Epithelial cell of alveolus of lung (primary cell): ENCODE measurements at places on chromosomes 2 and 18. TPM values are rescaled to one million over a fixed set of nuclear protein-coding genes. Genes with fewer than 3 reads are reported as not detected.

The ALLC gene
- total RNA-seq: not detected in 2 replicates

The CD207 gene
- not detected in 2 replicates for total RNA-seq

The MEP1B gene
- not detected in 2 replicates for total RNA-seq

The MROH2A gene
- total RNA-seq: not detected in 2 replicates

The ABCB11 gene
- total RNA-seq: not detected in 2 replicates

The SIX3 gene
- not detected in 2 replicates for total RNA-seq

The MC4R gene
- total RNA-seq: not detected in 2 replicates

The PARD3B gene
- 1.4 and 2.7 TPM in 2 replicates for total RNA-seq

The GDF7 gene
- total RNA-seq: not detected in 2 replicates

The PDE1A gene
- total RNA-seq: 0.13 and 15.3 TPM in 2 replicates

The GAREM1 gene
- 5.7 and 6.2 TPM in 2 replicates for total RNA-seq

The OTOS gene
- total RNA-seq: not detected in 2 replicates

The KIAA2012 gene
- total RNA-seq: not detected in 2 replicates

The ALK gene
- not detected in 2 replicates for total RNA-seq

The METTL8 gene
- 8.6 and 18.4 TPM in 2 replicates for total RNA-seq

The KLHL41 gene
- total RNA-seq: 0.13 and 5.7 TPM in 2 replicates

The ST3GAL5 gene
- 7.8 and 16.6 TPM in 2 replicates for total RNA-seq

The QPCT gene
- total RNA-seq: 4.5 and 24.2 TPM in 2 replicates

The DSG1 gene
- not detected in 2 replicates for total RNA-seq

The SCYGR3 gene
- total RNA-seq: not detected in 2 replicates

The SOX11 gene
- 9.6 and 21.8 TPM in 2 replicates for total RNA-seq

The PIKFYVE gene
- 12.4 and 21.7 TPM in 2 replicates for total RNA-seq

The GPAT2 gene
- 0.08 and 4.9 TPM in 2 replicates for total RNA-seq

The HMSD gene
- total RNA-seq: 0.16 and 0.78 TPM in 2 replicates
